ENCODE measurements at places on chromosomes 5 and 9.

- DNase-seq = no peak
Observed at GRCh38 chr5:58505502-58505901, 14.3 kb downstream of the GAPT start.

DNA sequence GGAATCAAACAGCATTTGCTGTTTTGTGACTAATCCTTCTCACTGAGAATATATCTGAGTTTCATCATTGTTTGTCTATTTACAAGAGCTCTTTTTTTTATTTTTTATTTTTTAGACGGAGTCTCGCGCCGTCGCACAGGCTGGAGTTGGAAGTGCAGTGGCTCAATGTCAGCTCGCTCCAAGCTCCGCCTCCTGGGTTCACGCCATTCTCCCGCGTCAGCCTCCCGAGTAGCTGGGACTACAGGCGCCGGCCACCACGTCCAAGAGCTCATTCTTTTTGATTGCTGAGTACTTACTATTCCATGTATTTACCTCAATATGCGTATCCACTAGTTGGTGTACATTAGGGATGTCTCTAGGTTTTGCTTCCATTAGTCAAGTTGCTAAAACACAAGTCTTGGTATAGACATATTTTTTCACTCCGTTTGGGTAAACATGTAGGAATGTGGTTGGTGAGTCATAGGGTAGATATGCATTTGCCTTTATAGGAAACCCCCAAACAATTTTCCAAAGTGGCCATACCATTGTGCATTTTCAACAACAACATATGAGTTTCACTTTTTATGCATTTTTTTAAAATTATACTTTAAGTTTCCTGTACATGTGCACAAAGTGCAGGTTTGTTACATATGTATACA is 1005.0 kb upstream of the CDH10 start:
- no peak for DNase-seq

GRCh38 chr9:12510551-12510950 is 182.6 kb upstream of the TYRP1 start:
- no peak for DNase-seq

DNA sequence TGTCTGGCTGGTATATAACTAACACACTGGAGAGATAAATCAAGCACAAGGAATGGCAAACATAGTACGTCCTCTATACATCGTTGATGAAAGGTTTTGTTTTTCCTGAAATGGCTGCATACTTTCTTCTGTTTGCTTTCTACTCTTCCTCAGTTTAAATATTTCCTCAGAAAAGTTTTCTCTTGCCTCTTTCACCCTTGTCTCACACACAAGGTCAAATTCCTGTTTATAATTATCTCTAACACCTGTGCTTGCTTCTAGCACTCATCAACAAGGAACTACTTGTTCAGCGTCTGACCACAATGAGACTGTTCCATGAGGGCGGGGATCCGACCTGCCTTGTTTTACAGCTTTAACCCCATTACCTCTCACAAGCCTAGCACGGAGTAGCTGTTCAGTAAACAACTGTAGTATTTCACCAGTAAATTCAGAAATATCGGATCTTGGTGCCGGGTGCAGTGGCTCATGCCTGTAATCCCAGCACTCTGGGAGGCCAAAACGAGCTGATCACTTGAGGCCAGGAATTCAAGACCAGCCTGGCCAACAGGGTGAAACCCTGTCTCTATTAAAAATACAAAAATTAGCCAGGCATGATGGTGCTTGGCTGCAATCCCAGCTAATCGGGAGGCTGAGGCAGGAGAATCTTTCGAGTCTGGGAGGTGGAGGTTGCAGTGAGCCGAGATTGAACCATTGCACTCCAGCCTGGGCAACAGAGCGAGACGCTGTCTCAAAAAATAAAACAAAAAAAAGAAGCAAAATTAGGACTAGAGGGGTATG is 37.0 kb downstream of the NR6A1 start:
- no peak for DNase-seq

- no peak for DNase-seq
Observed at GRCh38 chr5:175805256-175806011, 65.9 kb upstream of the CPLX2 start.

GRCh38 chr5:1875281-1875842 is 7.4 kb downstream of the IRX4 start:
- DNase-seq = no peak

- DNase-seq = no peak
Observed at GRCh38 chr5:149399775-149400174, 20.7 kb upstream of the IL17B start.

- peak; percentile 91 for DNase-seq
Observed at GRCh38 chr5:169801324-169801777, 164.3 kb downstream of the DOCK2 start.

DNA sequence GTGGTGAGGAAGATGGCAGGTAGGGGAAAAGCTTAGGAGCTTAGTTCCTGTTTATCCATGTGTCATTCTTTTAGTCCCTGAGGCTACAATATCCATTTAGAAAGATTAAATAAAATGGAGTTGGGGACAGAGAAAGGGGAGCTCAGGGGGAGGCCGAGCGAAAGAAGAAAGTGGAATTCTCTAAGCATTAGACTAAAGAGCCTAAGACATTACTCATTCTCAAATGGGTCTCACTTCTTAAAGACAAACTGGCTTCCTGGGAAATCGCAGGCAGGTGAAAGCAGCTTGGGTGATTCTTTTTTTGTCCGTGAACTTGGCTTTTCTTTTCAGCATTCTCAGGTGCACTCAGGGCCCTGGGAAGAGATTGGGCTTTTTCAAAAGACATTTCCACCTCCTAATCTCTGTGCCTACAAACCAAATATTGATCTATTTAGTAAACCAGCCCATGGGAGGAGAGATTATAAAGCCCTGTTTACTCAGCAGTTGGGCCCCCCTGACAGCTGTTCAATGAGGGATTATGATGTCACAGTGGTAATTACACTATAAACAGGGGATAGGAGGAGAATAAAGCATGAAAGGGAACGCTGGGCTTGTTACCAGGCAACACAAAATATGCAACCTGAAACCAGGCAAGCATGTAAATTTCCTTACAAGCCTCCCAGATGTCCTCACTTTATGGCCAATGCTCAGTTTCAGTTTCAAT is 584.0 kb downstream of the ACTL7B start:
- DNase-seq = no peak

- DNase-seq = no peak
Observed at GRCh38 chr5:75992753-75993152, 90.4 kb upstream of the SV2C start.

- no peak for DNase-seq
Observed at GRCh38 chr9:17031546-17031945, 103.3 kb upstream of the CNTLN start.

GRCh38 chr9:31137176-31138160 is 1247.0 kb upstream of the ACO1 start:
- peak; percentile 26 for DNase-seq

GRCh38 chr9:105236261-105236660 is 8.2 kb upstream of the SLC44A1 start:
- DNase-seq = no peak

- no peak for DNase-seq
Observed at GRCh38 chr5:7412409-7412808, 16.5 kb downstream of the ADCY2 start.

- DNase-seq = peak; percentile 33
Observed at GRCh38 chr9:7368410-7369292, 430.9 kb downstream of the DMAC1 start.

- no peak for DNase-seq
Observed at GRCh38 chr9:26657958-26658357, 234.6 kb downstream of the CAAP1 start.

DNA sequence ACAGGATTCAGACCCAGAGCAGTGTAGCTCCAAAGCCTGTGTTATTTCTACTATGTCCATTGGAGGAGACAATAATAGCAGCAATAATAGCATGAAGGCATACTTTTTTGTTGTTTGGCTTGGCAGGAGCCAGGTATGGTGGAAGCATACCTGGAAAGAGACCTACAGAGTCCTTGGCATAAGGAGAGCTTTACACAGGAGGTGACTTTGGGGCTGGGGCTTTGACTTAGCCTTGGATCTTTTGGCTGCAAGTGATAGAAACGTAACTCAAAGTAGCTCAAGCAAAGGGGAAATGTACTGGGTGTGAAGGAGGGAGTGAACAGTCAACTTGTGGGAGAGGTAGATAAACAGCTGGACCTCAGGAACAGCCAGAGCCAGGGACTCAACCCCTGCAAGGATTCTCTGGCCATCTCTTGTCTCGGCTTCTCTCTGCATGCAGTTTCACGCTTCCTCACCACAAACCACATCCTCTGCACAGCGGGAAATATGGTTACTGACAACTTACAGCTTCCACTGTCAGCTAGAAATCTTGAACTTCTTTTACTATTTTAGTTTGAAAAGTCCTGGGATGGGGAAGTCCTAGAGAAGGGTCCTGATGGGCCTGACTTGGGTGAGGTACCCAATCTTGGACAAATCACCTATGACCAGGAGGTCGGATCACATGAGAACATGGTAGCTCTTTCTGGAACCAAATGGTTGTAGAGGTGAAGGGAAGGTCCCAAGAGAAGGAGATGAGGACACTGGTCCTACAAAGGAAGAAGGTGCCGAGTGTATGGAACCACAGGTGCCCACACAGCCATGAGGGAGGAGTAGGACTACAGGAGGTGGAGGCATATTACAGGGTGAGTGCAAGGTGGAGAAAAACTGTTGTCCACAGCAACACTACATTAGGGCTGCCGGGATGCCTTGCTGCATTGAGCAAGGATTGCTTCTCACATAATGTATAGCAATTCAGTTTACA is 47.0 kb upstream of the TGFBR1 start:
- DNase-seq = peak; percentile 97

- no peak for DNase-seq
Observed at GRCh38 chr9:96553070-96553469, 66.6 kb downstream of the CDC14B start.
